HT1080 (cell line): ENCODE measurements at places on chromosomes 12 and 14. TPM values are rescaled to one million over a fixed set of nuclear protein-coding genes. Genes with fewer than 3 reads are reported as not detected.

NUAK1 gene
- 7.5 and 10.7 TPM in 2 replicates for total RNA-seq

WSCD2 gene
- total RNA-seq = not detected in 2 replicates

BEGAIN gene
- 0.33 and 0.35 TPM in 2 replicates for total RNA-seq

DAD1 gene
- total RNA-seq = 280 and 308 TPM in 2 replicates

NANOG gene
- total RNA-seq = not detected in 2 replicates

ERBB3 gene
- total RNA-seq = 1.2 and 1.4 TPM in 2 replicates

FOXN4 gene
- total RNA-seq = not detected in 2 replicates

SLC17A8 gene
- total RNA-seq = not detected in 2 replicates

DBX2 gene
- not detected in 2 replicates for total RNA-seq

TEX22 gene
- total RNA-seq = 0.20 TPM in 1 of 2 replicates, not detected in the other

SPRING1 gene
- 35.8 and 38.0 TPM in 2 replicates for total RNA-seq

PIWIL1 gene
- not detected in 2 replicates for total RNA-seq

GPX2 gene
- not detected in 2 replicates for total RNA-seq

LTB4R2 gene
- total RNA-seq = 5.0 and 7.8 TPM in 2 replicates

SMCO2 gene
- total RNA-seq = 0.35 and 0.37 TPM in 2 replicates

KRT85 gene
- total RNA-seq = not detected in 2 replicates

NFATC4 gene
- 0.32 TPM in 1 of 2 replicates, not detected in the other for total RNA-seq

LAG3 gene
- total RNA-seq = 0.20 and 2.0 TPM in 2 replicates

ITGB7 gene
- not detected in 2 replicates for total RNA-seq

RD3L gene
- total RNA-seq = not detected in 2 replicates

ACOT6 gene
- not detected in 2 replicates for total RNA-seq

SLC2A14 gene
- 0.13 TPM in 1 of 2 replicates, not detected in the other for total RNA-seq

AKAP5 gene
- 1.1 TPM in 2 replicates for total RNA-seq

ENDOU gene
- not detected in 2 replicates for total RNA-seq

TAMALIN gene
- total RNA-seq = 0.39 and 1.5 TPM in 2 replicates

SCARB1 gene
- 18.6 and 19.5 TPM in 2 replicates for total RNA-seq

AQP6 gene
- total RNA-seq = not detected in 2 replicates

FRS2 gene
- total RNA-seq = 11.7 and 19.1 TPM in 2 replicates

ACSM4 gene
- not detected in 2 replicates for total RNA-seq

PRMT5 gene
- 127 TPM in 2 replicates for total RNA-seq

SERPINA10 gene
- not detected in 2 replicates for total RNA-seq

CLEC4D gene
- total RNA-seq = not detected in 2 replicates

SLC25A21 gene
- 0.13 and 0.37 TPM in 2 replicates for total RNA-seq

RARG gene
- total RNA-seq = 10.8 and 17.4 TPM in 2 replicates

CLEC4C gene
- not detected in 2 replicates for total RNA-seq

C12orf54 gene
- not detected in 2 replicates for total RNA-seq

KLRF2 gene
- total RNA-seq = not detected in 2 replicates
